Natural killer cell treated with Interleukin-12 subunit alpha and Interleukin-12 subunit beta and Interleukin-15 and Interleukin-18, amount 100 ng/mL, for 72 hours (primary cell): ENCODE measurements at places on chromosomes 7 and 10.

DNA sequence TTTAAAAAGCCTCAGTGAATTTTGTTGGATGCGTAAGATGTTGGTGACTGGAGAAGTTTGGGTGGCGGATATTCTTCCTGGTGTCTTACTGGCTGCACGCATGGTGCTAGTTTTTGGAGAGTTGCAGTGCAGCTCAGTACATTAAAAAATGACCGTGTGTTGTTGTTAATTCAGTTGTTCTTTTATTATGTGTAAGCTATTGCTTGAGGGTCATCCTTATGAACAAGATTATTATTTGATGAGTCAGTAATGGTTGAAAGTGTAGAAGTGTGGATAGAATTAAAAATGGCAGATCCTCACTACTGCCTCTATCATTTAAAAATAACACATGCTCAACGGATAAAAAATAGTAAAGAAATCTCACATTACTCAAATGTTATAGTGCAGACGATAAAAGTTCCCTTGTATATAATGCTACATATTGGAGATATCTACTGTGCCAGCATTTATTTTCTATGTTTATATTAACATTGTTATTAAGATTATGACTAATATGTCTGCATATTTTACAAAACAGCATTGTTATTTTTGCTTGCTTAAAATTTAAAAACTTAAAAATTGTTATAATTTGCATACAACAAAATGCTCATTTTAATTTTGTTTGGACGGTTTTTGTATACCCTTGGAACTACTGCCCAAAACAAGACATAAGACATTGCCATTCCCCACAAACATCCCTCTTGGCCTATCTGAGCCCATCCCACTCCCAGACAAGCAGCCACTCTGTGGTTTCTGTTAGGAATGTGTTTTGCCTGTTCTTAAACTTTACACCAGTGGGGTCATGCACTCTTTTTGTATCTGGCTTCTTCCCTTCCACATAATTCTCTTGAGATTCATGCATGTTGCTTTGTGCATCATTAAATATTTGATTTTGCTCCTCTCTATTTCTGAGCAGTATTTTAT is 142.0 kb downstream of the DOCK1 start:
- no peak for DNase-seq

DNA sequence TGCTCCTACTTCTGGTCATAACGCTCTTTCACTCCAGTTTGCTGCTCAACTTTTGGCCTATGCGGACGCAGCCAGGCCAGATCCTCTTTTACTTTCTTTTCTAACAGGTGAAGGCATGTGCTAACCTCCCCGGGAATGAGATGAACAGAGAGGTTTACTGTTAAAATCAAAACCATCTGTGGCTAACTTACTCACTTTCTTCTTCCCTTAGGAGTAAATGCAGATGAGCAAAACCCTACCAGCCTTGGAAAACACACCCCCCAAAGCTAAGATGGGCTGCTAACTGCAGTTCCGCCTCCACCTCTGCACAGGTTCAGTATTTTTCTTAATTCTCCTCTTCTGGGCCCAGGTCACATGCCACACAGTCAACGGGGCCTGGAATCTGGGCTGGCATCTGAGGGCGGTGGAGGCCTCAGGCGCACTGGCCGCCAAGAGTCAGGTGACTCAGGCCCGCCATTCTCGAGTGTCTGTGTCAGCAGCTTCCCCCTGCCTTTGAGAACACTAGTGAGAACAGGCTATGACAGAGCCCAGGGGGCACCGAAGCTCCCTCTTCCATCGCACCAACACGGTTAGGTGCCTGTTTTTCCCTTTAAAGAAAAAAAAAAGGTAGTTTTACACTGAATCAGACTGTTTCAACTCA is 11.1 kb downstream of the FAM53B start:
- no peak for DNase-seq

- no peak for DNase-seq
Measured at GRCh38 chr7:150964593-150965111, 13.5 kb downstream of the KCNH2 start.

- no peak for DNase-seq
Measured at GRCh38 chr7:148180075-148180474, 410.5 kb upstream of the C7orf33 start.

GRCh38 chr10:44398271-44398670 is 13.4 kb upstream of the CXCL12 start:
- no peak for DNase-seq

DNA sequence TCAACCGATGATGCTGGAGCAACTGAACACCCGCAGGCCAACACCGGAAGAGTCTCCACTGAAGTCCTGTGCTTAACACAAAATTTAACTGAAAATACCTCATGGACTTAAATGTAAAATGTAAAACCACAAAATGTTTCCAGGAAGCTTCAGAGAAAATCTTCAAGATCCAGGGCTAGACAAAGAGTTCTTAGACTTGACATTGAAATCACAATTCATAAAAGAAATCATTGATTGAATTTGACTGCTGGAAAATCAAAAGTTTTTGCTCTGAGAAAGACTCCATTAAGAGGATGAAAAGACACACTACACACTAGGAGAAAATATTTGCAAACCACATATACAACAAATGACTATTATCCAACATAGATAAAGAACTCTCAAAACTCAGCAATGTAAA is 234.7 kb upstream of the PPP2R2D start:
- DNase-seq = no peak

DNA sequence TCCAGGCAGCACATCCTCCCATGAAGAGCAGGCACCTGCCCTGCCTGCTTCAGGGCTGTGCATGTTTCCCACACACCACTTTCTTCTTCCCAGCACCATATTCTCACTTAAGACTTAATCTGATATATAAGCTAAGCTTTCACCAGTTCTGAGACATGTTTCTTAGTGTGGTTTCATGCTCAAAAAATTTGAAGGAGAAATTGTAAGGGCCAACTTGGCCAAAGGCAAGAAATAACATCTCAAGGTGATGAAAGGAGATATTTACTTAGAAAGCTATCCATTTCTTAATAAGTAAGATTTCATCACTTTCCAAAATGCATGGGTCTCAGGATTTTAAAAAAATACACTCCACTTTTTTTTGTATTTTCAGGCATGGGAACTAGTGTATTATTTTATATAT is 468.1 kb upstream of the AKR1E2 start:
- no peak for DNase-seq

DNA sequence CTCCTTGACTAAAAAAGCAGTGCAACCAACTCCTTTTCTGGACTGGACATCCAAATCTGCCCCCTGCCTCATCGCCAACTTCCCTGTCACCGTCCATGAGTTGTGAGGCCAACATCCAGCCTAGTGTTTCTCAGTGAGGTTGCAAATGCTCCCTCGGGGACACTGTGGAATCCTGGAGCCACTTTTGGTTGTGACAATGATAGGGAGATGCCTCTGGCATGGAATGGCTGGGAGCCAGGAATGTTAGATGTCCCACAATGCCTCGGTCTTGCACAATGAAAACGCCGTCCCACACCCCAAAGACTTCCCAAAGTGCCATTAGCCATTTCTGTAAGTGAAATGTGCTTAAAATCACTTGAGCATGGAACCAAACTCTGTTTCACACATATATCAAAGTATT is 105.2 kb downstream of the OSBPL3 start:
- no peak for DNase-seq

GRCh38 chr10:129046065-129046681 is 420.9 kb upstream of the MGMT start:
- DNase-seq = no peak

- DNase-seq = no peak
Measured at GRCh38 chr10:74877898-74878297, 51.5 kb downstream of the KAT6B start.

GRCh38 chr10:111344804-111345203 is 268.0 kb downstream of the ADRA2A start:
- no peak for DNase-seq

GRCh38 chr7:37709631-37710509 is 26.3 kb downstream of the GPR141 start:
- no peak for DNase-seq

GRCh38 chr7:136229790-136230189 is 252.6 kb upstream of the MTPN start:
- no peak for DNase-seq

GRCh38 chr7:4681218-4681851 is 760 bp upstream of the FOXK1 start:
- no peak for DNase-seq

DNA sequence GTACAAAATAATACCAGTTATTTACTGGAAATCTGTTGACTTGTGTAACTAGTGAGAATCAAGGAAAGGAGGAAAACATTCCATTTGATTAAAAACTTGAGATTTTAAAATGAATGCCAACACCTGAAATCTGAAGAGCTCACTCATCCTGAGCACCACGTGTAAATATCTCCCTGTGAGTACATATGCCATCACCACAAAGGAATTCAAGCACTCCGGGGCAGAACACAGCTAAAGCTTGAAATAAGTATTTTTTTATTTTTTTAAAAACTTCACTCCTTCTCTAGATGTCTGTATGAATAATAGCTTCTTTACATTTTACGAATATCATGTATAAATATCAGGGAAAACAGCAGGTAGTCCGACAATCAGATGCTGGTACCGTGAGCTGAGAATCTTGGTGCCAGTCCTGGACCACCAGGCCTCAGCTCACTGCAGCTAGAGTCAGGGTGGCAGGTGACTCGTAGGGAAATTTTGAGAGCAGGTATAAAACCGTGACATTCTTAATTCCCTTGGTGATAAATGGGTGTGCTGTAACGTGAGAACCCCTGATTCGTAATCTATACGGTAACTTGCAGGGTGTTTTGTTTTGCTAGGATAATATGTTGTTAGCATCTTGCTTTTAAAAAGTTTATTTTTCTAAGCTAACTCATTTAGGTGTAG is 12.7 kb downstream of the LMTK2 start:
- DNase-seq = no peak

- DNase-seq = no peak
Measured at GRCh38 chr7:37728747-37729146, 45.2 kb downstream of the GPR141 start.

GRCh38 chr7:75055155-75055554 is 18.4 kb downstream of the RCC1L start:
- DNase-seq = no peak

DNA sequence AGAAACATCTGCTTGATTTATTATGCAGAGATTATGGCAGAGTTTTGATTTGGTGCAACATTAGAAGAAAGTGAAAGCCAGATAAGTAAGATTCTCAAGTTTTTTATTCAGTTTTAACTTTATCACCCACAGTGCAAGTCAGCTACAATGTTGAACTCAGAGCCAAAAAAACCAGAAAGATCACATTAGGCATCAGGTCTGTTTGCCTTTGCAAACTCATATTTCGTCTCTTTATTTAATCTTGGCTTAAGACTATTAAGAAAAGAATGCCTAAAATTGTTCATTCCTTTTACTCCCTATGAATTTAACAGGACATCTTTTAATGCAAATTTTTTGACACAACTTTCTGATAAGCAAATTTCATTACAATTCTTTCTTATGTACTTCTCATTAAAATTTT is 76.0 kb upstream of the TMEM26 start:
- DNase-seq = no peak

GRCh38 chr10:49418328-49418727 is 22.4 kb upstream of the DRGX start:
- DNase-seq = no peak

- DNase-seq = no peak
Measured at GRCh38 chr7:100685631-100686145, 8.4 kb downstream of the GIGYF1 start.

GRCh38 chr7:133491846-133492652 is 239.2 kb downstream of the EXOC4 start:
- DNase-seq = no peak

DNA sequence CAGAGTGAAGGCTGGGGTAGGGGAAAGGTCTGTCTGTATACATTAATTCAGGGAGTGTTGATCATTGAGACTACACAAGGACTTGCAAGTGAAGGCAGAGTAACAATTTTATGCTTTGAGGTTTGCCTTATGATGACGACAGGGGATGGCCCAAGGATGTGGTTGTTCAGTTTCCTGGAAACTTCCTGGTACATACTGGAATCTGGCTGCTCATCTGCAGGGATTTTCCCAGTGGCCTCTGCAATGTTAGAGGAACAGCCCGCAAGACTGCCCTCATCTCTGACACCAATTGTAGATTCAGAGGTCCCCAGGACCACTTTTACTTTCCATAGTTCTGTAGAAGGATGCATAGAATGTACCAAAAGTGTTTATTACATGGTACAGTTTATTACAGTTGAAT is 189.6 kb downstream of the TMEM178B start:
- peak; percentile 82 for DNase-seq

GRCh38 chr7:10429511-10429910 is 544.2 kb upstream of the PHF14 start:
- DNase-seq = no peak

- DNase-seq = no peak
Measured at GRCh38 chr7:4470246-4470645, 211.8 kb upstream of the FOXK1 start.

DNA sequence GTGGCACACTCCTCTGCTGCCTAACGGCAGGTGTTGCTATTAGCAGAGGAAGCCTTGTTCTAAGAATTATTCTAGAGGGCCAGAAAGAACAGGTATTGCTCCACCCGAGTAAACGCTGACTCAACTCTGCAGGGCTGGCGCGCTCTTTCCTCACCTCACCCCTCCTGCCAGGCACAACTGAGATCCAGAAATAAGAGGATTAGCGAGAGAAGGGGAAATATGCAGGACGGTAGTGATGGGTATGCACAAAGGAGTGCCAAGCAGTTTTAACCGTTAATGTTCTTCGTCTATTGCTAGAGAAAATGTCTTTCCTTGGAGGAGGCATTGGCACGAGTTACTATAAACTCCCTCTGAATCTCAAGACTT is 369 bp upstream of the SCIN start:
- DNase-seq = no peak
